ENCODE measurements at places on chromosomes 12 and 14.
A peak's percentile ranks its signal among the peaks of the same experiment; 100 is the strongest.

GRCh38 chr12:3931776-3932175, 58.6 kb upstream of the PARP11 start:
- peak; percentile 14 for DNase-seq

DNA sequence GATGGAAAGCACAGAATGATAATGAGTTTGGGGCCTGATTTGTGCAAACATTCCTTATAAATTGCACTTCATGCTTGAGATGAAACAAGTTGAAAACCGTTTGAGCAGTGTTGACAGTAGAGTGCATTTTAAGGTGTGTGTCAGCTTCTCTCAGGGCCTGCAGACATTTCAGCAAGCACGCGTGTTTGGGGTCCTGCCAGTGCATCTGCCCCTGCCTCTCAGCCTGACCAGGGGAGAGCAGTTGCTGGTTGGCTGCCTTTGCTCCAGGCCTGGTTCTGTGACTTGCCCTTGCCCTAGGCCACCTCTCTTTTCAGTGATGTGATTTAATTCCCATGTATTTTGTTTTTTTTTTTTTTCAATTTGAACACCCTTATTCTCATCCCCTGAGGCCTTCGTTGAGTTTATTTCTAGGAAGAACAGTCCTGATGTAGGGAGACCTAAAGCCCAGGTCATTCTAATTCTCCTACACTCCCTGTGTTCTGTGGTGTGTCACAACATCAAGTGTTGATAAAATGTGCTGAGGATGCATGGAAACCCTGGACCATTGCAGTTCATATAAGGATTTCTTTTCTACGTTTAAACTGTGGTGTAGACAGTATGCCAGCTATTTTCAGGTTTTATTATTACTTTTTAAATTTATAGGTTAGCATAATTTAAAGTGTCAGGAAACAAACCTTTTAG, 40.1 kb upstream of the AMN start:
- DNase-seq: peak; percentile 71

GRCh38 chr14:36659822-36660735, 1.6 kb upstream of the PAX9 start:
- DNase-seq: no peak

- DNase-seq: no peak
Observed at GRCh38 chr12:42180990-42181596, 36.4 kb upstream of the GXYLT1 start.

- no peak for DNase-seq
Observed at GRCh38 chr12:123149501-123150274, 1.2 kb downstream of the PITPNM2 start.

DNA sequence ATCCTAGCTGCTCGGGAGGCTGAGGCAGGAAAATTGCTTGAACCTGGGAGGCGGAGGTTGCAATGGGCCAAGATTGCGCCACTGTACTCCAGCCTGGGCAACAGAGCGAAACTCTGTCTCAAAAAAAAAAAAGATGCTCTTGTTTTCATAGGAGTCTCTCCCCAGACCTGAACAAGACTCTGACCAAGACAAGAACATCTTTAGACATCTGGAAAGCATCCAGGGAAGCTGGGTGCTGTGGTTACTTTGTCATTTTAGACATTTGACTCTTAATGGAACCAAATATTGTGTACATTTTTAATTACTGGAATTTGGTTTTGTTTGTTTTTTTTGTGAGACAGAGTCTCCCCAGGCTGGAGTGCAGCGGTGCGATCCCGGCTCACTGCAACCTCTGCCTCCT, 21.1 kb upstream of the ATF1 start:
- no peak for DNase-seq

- no peak for DNase-seq
Observed at GRCh38 chr12:102417055-102417454, 63.3 kb downstream of the IGF1 start.

DNA sequence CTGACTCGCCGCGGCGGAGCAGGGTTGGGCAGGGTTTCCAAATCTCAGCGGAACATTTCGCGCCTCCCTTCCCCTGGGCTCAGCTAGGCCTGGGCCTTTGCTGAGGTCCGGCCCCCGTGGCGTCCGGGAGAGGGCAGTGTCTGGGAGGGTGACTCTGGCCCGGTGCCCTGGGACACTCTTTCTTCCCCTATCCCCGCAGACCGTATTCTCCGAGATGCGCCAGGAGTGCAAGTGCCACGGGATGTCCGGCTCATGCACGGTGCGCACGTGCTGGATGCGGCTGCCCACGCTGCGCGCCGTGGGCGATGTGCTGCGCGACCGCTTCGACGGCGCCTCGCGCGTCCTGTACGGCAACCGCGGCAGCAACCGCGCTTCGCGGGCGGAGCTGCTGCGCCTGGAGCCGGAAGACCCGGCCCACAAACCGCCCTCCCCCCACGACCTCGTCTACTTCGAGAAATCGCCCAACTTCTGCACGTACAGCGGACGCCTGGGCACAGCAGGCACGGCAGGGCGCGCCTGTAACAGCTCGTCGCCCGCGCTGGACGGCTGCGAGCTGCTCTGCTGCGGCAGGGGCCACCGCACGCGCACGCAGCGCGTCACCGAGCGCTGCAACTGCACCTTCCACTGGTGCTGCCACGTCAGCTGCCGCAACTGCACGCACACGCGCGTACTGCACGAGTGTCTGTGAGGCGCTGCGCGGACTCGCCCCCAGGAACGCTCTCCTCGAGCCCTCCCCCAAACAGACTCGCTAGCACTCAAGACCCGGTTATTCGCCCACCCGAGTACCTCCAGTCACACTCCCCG, 3.0 kb downstream of the WNT1 start:
- no peak for DNase-seq

DNA sequence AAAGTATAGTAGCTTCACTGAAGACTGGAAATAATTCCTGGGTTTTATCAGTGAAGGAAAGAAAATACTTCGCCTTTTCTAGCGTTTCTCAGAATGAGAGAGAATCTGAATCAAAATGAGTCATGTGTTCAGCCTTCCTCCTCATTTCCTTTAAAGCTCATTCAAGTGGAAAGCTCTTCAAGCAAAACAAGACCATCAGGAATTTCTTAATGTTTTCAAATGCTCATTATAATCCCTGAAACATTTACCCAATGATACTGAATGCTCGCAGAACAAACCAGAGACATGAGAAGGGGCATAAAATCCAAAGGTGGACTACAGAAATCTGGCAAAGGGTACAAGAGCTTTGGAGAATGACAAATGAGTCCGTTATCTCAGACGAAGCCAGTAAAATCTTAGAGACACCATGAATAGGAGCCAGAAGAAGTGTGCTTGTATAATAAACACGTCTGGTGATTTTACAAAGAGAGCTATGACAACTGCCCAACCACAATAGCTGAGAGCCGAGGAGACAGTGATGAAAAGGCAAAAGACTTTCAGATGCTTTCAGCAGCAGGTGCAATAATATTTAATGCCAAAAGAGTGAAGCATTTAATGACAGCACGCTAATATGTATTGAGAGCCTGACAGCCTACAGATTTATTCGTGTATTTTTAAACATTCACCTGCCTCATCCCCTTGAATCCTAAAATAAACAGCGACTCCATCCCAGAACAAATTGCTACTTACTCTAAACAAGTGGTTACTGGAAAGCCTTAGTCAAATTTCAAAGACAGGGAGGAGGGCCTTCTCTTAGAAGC, 19.0 kb downstream of the SPRING1 start:
- no peak for DNase-seq

- peak; percentile 72 for DNase-seq
Observed at GRCh38 chr14:91888641-91889476, 21.5 kb upstream of the TC2N start.

DNA sequence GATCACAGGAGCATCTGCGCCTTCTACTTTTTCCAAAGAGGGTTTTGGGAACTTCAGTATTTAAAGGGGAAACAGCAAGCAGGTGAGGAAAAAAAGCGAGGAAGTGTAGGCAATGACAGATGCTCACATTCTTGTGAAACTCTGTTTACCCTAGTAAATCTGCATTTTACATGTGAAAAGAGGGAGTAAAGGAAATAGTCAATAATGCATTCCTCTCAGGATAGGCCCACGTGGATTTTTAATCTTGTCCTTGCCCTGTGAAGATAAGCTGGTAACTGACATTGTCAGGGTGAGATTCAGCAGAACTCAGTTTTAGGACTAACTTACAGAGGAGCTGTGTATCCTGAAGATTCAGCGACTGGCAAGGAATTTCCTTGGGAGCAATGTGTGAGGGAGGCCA, 1119.2 kb upstream of the TMEM132C start:
- no peak for DNase-seq

DNA sequence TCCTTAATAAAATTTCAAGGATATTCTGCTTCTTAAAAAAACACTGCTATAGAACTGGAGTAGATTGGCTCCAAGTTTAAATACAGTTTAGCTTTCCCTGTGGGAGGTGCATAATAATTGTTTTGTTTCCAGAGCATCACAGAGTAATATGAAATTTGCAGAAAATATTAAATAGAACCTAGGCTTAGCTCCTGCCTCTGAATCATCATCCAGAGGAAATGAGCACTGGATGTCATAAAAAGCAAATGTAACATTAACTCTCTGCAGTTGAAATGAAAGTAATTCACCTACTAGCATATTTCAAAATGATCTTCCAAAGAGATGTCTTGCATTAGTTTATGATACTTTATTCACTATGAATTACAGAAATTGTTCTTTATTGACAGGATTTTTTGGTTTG, 769.8 kb downstream of the C12orf50 start:
- no peak for DNase-seq

- DNase-seq: no peak
Observed at GRCh38 chr14:33081259-33081658, 142.6 kb downstream of the NPAS3 start.

DNA sequence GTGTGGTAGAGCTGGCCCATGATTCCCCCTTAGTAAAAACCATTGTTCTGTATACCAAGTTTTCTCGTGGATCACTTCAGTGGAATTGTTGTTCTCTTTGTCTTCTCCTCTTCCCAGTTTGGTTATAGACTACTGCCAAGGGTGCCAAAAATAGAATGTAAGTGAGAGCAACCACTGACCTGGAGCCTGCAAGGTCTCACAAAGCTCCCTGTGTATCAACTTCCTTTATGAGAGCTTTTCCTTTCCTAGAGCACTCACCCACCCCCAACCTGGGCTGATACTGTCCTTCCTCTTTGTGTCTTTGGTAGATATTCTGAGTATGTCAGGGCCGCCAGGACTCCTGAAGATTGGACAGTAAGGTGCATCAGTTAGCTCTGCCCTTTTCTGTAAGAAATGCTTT, 101.0 kb downstream of the SCN8A start:
- no peak for DNase-seq

DNA sequence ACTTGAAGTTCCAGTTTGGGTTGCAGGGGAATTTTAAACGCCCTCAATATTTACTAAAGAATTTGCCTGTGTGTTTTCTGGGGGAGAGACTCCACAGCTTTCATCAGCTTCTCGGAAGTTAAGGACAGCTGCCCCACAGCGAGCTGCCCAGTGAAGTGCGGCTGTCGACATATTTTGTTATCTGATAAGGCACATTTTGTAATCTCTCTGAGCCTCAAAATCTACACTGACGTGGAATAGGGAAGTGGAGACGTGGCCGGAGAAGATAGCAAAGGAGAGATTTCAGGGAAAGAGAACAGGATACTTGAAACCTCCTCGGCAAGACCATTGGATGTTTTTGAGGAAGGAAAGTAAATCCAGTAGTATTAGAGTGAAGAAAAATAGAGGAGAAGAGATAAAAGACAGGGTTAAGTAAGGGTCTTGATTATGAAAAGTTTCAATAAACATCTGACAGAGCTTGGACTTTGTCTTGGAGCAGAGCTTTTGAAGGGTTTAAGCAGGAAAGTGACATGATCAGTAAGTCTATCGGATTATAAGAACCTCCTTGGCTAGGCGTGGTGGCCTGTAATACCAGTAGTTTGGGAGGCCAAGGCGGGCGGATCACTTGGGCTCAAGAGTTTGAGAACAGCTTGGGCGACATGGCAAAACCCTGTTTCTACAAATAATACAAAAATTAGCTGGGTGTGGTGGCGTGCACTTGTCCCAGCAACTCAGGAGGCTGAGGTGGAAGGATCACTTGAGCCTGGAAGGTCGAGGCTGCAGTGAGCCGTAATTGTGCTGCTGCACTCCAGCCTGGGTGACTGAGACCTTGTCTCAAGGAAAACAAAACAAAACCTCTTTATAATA, 1.1 kb downstream of the POLR3B start:
- DNase-seq: peak; percentile 49

DNA sequence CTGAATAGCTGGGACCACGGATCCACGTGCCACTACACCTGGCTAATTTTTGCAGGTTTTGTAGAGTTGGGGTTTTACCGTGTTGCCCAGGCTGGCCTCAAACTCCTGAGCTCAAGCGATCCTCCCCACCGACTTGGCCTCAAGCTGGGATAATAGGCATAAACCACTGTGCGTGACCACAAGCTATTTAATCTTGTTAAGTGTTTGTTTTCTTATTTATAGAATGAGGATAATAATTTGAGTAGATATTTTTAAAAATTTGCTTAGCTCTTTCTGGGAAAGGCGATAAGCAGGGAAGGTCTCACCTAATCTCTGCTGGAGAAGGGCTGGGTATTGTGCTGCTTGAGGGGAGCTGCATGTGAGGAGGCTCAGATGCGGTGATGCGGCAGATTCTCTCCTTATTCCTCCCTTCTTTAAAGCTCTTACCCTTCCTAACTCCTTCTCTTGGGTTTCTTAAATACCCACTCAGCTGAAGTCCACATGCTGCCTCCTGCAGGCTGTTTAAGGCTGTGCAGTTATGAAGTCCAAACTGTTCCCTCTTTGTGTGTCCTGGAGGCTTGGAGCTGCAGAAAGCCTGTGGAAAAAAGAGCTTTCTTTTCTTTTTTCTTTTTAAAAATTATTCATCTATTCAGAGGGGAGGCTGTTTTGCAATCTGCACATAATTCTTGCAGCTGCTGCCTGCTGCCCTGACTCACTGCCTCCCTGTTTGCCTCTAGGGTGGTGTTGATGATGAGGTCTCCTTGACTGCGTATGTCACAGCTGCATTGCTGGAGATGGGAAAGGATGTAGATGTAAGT, 37.9 kb downstream of the A2ML1 start:
- DNase-seq: peak; percentile 74

DNA sequence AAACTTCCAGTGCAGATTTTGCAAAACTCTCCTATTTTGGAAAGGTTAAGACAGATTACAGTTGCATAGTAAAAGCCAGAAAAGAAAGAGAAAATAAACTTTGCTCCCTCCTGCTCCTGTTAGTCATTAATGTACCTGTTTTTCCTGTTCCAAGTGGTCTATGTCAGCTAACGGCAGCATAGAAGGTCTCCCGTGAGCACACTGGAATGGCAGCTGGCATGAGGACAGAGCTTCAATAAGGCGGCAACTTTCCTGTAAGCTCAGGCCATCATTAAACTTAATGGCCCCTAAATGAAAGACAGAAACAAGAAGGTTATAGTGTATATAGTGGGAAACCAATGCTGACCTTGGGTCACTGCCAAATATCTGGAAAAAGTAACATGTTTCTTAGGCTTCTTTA, 16.0 kb downstream of the EIF2B2 start:
- DNase-seq: peak; percentile 17

GRCh38 chr14:100634026-100634425, 46.8 kb upstream of the BEGAIN start:
- DNase-seq: no peak

GRCh38 chr14:93891756-93892504, 35.2 kb upstream of the FAM181A start:
- no peak for DNase-seq

DNA sequence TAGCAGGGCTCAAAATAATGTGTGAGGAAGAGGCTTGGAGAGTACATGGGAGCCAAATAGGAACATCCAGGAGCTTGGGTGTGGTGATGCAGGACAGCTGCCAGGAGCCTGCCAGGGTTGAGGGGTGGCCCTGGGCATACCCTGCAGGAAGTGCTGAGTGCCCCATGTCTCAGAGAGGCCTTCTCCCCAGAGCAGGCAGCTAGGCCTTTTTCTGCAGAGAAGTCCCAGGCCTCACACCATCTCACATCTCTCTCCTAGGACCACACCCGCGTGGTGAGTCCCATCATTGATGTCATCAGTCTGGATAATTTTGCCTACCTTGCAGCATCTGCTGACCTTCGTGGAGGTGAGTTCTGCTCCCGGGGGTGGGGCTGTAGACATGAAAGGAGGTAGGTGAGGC, 66.9 kb downstream of the ERH start:
- no peak for DNase-seq
